Activated naive CD4-positive, alpha-beta T cell treated with anti-CD3 and anti-CD28 coated beads, Interleukin-2, amount 50 U/mL, for 72 hours (primary cell): ENCODE measurements at places on chromosomes 2 and 18.
A peak's percentile ranks its signal among the peaks of the same experiment; 100 is the strongest.

GRCh38 chr2:190468814-190469569 is 60.8 kb downstream of the MFSD6 start:
- no peak for DNase-seq

- DNase-seq = no peak
Measured at GRCh38 chr2:220336771-220337170, 709.3 kb downstream of the SLC4A3 start.

DNA sequence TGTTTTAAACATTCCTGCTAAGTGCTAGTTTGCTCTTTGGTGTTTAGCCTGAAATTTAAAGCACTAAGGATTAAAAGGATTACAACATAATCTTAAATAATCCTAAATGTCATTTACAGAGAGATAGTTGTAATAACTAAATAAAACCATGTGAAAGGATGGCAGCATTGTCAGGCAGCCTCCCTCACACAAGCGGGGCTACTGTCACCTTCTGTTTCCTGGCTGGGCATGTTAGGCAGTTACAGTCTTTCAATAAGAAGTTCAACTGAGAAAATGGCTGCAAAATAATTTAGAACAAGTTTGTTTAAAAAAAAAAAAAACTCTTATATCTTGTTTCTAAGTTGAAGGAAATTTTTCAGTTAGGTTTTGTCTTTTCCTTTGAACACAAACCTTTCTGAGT is 124.9 kb downstream of the ARHGAP15 start:
- DNase-seq = no peak

GRCh38 chr2:232535761-232536530 is 3.5 kb upstream of the CHRNG start:
- no peak for DNase-seq

DNA sequence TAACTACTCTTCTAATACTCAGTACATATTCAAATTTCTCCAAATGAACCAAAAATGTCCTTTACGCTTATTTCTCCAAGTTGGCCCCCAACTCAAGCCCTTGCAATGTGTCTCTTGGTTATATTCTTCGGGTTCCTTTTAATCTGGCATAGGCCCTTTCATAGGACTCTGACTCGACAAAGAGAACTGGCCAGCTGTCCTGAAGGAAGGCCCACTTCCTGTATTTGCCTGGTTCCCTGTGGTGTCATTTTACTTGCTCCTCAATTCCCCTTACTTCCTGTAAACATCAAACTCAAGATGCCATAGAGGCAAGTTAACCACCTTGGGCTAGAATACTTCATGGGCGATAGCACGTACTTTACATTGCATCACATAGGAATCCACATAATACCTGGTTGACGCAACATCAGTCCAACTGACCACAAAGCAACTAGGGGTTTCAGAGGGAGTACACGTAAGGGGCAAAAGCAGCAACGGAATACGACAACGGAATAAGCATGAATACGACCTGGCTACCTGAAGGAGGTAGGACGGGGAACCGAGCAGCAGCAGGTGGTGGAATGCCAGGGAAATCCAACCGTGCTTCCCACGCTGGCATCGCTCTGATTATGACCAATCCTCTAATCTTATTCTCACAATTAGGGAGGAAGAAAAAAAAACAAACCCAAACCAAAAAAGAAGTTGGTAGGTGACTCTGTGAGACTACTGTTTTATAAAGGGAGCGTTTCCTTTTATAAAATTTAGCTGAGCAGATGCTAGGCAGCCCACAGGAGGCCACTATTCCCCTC is 823 bp upstream of the GORASP2 start:
- DNase-seq = no peak

DNA sequence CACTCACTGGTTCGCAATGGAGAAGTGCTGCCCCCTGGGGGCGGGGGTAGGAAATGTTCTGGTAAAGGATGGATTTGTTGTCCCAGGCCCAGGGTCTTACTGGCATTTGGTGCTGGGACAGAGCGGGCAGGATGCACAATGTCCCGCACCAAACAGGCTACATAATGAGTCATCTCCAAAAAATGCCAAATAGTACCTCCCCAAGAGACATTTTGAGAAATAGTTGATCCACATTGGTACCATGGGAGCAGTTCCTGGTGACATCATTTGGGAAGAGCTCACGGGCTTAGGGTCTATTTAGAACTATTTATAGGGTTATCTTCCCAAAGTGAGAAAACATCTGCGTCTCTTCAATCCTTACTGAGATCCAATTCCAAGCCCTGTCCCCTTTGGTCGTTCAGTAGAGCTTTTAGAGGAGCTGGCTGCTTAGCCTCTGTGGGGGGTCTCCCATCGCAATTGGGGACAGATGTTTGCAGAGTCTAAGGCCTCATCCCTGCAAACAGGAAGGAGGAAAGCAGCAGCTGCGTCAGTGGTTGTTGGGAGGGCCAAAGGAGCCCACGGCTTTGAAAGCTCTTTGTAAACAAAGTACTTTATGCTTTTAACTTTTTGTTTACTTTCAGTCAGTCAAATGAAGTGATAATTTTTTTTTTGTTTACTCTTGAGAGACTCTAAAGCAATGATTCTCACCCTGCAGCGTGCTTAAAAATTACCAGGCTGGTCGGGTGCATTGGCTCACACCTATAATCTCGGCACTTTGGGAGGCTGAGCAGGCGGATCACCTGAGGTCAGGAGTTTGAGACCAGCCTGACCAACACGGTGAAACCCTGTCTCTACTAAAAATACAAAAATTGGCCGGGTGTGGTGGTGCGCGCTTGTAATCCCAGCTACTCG is 49.3 kb downstream of the GREB1 start:
- DNase-seq = peak; percentile 77

GRCh38 chr2:71934595-71935261 is 212.9 kb downstream of the CYP26B1 start:
- peak; percentile 28 for DNase-seq

DNA sequence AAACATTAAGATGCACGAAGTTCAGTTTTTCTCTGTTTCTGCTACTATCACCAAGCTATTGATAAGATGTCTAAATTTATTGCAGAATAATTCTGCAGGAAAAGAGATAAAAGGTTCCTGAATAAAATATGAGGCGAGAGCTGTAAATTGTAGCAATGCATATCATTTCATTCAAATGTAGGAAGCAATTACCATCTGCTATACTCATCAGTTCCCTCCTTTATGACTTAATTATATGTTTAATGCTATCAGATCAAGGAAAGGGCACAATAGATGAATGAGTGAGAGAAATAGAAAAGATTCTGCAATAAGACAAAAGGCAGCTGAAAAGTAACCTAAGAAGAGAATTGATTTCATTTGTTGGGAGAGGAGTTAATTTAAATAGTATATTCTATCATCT is 108.2 kb upstream of the GALNT5 start:
- no peak for DNase-seq

- no peak for DNase-seq
Measured at GRCh38 chr2:160209516-160209856, 9.4 kb upstream of the ITGB6 start.

DNA sequence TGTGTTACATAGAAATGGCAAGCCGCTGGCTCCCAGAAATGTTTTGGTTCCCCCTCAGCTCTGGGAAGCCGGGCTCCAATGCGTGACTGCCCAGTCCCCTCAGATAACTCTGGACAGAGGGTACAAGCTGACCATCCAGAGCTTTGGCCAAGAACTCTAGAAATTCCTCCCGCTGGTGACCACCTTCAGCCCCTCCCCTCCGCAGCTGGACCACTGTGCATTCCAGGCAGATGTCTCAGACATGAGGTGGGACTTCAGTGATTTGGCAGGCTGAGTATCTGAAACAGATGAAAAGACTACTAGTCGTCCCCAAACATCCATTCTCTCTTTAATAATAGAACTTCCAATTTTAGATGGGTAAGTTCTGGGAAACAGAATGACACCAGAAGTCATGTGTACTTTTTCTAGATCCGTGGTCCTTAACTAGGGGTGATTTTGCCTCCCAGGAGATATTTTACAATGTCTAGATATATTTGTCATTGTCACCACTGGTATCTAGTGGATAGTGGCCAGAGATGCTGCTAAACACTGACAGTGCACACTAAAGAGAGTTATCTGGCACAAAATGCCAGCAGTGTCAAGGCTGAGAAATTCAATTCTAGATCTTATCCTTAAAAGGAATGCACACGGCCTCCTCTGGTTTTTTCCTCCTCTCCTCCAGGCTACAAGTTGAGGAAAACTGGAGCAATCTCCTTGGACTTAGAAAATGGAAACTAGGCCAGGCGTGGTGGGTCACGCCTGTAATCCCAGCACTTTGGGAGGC is 294.3 kb downstream of the SRBD1 start:
- no peak for DNase-seq

GRCh38 chr2:239137165-239137897 is 263.5 kb downstream of the HDAC4 start:
- no peak for DNase-seq

DNA sequence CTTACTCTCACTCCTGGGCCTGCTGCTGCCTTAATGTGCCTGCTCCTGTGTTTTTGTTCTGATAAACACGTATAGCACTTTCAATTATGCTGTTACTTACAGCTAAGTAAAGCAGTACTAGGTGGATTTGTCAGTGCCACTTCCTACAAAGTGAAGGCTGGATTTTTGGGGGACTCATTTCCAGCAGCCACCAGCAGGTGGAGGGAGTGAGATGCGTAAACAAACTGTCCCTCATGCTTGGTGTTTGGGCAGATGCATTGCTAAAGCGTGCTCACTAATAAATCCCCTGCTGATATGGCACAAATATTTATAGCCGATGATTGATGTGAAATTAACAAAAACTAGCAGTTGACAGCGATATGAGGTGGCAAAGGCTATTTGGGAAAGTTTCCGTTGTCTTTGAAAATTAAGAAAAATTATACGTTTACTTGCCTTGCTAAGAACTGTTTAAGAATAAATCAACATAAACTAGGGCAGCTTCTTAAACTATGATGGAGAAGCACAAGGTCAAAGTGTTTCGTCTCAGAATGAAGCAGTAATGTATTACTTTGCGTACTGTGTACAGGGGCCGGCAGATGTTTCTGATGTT is 101.7 kb downstream of the AGAP1 start:
- DNase-seq = peak; percentile 53

DNA sequence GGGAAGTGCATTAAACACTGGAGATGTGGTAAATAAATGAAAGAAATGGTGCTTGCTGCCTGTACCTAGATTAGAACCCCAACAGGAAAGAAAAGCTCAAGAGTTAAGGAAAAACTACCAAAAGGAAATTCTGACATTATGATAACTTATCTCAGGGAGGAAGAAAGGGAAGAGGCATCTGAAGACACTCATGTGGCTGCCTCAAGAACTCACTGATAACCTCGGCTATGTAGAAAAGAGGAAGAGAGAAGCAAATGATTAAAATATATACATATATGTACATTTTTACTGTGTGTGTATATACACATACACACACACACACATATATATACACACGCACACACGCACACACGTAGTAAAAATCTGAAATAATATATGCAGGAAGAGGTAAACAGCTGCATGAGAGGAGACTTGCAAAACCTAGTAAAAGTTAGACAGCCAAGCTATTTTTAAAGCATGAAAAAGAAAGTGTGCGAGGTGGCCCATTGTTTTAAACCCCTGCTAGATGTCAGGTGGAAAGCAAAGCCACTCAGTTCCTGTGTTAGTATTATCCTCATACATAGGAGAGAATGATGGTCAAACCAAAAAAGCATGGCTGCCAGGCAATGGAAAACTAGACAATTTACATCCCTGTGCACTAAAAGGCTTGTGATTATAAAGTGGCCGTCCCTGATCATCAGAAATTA is 483.0 kb upstream of the NRP2 start:
- DNase-seq = no peak

- no peak for DNase-seq
Measured at GRCh38 chr2:234565201-234565600, 68.3 kb upstream of the ARL4C start.

DNA sequence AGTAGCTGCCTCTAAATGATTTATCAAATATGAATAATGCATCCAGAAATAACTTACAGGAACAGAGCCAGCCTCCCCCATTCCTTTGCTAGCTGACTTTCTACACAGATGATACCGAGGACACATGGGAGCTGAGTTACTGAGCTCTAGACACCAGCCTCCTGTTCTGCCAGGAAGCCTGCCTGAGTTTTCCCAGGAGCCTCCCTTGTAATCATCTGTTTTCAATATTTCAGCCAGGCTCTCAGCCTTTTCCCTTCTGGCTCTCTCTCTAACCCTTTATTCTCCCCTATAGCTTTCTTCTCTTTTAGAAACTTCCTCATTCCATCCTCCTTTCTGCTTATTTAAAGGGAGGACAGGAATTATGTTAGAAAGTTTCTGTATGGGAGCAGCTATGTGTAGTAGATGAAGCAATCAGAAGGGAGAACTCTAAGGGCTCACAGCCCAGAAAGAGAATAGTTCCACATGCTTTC is 911.6 kb downstream of the TDRD15 start:
- no peak for DNase-seq

GRCh38 chr18:68484241-68484640 is 230.7 kb downstream of the TMX3 start:
- DNase-seq = no peak

DNA sequence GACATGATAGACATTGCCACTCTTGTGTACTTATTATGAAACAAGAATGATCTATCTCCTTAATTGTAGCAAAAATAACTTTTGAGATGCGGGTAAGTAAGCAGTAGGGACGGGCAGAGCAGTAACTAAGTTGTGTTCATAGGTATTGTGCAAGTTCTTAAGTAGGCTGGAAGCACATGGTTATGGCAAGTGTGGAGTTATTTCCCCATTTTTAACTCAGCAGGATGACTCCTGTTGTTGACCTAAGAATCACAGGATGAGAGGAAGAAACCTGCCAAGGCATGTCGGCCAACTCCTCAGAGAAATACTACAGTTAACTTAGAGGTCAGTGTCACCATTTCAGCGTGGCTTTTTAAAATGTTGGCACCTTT is 51.1 kb upstream of the FN1 start:
- no peak for DNase-seq

- no peak for DNase-seq
Measured at GRCh38 chr2:143705108-143705707, 576.0 kb downstream of the ARHGAP15 start.

- DNase-seq = no peak
Measured at GRCh38 chr2:226943862-226944620, 108.2 kb downstream of the RHBDD1 start.

DNA sequence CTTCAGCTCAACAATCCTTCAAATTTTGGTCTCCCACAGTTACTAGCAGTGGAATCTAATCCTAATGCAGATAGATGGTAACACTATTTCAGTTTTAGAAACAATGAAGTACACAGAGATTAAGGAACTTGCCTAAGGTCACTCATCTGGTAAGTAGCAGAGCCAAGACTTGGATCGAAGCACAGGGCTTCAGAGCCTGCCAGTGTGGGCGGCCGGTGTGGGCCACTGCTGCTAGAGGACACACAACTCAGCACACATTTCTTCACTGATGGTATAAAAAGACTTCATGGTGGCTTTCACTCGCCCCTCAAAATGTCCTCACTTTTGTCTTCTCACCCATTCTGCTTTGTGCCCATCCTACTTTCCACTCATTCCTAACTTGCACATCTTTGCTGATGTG is 11.1 kb downstream of the C2orf74 start:
- DNase-seq = no peak

- DNase-seq = no peak
Measured at GRCh38 chr2:130355172-130355577, 681 bp upstream of the PTPN18 start.
